ENCODE measurements at places on chromosomes 4 and X. TPM values are rescaled to one million over a fixed set of nuclear protein-coding genes. Genes with fewer than 3 reads are reported as not detected.
A peak's percentile ranks its signal among the peaks of the same experiment; 100 is the strongest.

DNA sequence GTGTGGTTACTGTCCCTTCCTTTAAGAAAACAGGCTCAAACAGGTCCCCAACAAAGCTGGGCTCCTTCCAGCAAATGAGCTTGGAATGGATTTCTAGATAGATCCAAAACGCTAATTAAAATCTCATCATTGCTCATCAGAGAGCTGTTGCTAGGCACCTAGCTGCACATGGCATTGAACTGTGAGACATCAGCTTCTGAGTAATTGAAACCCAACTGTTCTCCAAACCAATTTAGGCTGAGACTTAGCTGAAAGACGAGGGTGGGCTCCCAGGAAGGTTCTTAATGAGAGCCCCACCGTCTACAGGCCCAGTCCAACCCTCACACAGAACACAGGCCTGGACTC lies 59.1 kb downstream of the FAM184B start:
- no peak for DNase-seq

- DNase-seq, result no peak
Observed at GRCh38 chrX:91080822-91081221, 353.8 kb upstream of the PABPC5 start.

DNA sequence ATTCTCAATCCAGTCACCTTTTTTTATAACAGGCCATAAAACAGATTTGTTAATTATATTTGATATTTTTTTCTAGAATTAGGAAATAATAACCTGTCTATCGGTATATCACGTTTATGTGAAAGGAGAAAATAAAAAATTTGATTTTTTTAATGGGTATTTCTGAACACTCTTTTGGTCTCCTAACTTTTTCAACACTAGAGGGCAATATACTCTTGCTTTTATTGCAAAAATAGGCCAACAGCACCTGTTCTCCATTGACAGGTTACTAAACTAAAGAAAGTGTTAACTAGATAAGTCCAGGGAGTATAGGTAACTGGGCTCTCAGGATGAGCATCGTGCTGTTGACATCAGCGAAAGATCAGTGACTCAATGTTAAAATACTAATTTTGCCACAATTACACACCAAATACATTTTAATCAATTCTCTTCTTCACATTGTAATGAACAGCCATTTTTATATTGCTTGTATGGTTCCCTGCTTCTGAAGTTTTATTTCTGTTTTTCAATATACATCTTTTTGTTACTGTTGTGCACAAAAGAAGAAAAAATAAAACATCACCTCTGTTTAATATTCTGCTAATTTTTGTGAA lies 22.8 kb downstream of the NDST4 start:
- peak; percentile 57 for DNase-seq

DNA sequence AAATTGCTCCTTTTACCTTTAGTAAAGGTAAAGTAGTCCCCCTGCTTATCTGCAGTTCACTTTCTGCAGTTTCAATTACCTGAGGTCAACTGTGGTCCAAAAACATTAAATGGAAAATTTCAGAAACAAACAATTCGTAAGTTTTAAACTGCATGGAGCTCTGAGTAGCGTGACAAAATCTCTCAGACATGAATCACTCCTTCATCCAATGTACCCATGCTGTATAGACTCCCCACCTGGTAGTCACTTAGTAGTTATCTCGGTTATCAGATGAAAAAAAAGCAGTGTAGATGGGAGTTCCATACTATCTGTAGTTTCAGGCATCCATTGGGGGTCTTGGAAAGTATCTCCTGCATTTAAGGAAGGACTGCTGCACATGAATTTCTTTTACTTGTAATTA lies 7.7 kb downstream of the UNC5C start:
- no peak for DNase-seq

GRCh38 chr4:27702730-27703431 lies 842.2 kb downstream of the STIM2 start:
- DNase-seq, result peak; percentile 16

- no peak for DNase-seq
Observed at GRCh38 chr4:176438401-176438800, 118.6 kb downstream of the SPCS3 start.

- DNase-seq, result no peak
Observed at GRCh38 chrX:66408507-66408906, 230.4 kb downstream of the EDA2R start.

GRCh38 chr4:122703868-122704267 lies 28.6 kb upstream of the BBS12 start:
- no peak for DNase-seq

- DNase-seq, result no peak
Observed at GRCh38 chrX:41514179-41514578, 67.0 kb downstream of the NYX start.

GRCh38 chr4:5467111-5467510 lies 241.2 kb downstream of the EVC2 start:
- DNase-seq, result no peak

- DNase-seq, result no peak
Observed at GRCh38 chrX:154661899-154662298, 8.5 kb upstream of the CTAG2 start.

DNA sequence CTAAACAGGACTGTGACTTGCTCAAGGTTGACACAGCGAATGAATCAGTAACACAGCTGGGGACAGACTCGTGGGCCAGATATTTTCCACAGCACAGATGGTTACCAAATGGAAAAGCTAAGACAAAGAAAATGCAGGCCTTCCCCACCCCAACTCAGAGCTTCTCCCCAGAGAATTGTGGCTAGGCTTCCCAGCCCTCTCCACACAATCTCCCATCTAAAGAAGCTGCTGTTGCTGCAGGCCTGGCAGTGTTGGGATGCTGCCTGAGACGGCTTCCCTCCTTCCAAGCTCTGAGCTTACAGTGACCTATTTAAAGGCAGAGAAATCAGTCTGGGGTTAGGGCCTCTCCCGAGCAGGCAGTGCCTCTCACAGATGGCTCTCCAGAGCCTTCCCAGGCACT lies 46.5 kb upstream of the PGRMC1 start:
- DNase-seq, result peak; percentile 8

- no peak for DNase-seq
Observed at GRCh38 chr4:175988511-175988910, 77.1 kb upstream of the WDR17 start.

DNA sequence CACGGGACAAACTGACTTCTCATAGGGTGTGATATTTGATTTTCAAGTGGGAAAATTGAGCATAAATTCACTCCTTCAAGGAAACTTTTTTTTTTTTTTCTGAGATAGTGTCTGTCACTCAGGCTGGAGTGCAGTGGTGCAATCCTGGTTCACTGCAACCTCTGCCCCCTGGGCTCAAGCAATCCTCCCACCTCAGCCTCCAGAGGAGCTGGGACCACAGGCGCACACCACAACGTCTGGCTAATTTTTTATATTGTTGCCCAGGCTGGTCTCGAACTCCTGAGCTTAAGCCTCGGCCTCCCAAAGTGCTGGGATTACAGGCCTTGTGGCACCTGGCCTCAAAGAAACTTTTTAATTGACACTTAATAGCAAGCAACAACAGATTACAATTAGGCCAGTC lies 13.8 kb downstream of the CLDN34 start:
- no peak for DNase-seq

DNA sequence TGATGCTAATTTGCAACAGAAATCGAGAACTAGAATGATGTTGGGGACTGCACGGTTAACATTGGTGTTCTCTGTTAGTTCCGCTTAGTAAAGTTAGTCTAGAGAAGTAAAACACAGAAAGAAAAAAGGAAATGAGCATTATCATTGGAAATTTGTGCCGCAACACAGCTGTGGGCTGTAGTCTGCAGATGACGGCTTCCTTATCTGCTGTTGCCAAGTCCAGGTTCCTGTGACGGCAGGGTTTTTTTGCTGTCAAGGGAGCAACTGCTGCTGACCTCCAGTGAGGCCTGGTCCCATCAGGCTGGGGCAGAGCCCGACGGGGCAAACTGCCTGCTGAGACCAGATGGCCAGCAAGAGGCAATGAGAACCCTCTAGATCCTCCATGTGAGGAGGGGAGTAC lies 38.9 kb upstream of the PHEX start:
- no peak for DNase-seq

GRCh38 chr4:8228319-8229250 lies 29.5 kb downstream of the SH3TC1 start:
- peak; percentile 66 for DNase-seq

- no peak for DNase-seq
Observed at GRCh38 chrX:13360146-13360545, 40.3 kb upstream of the ATXN3L start.

GRCh38 chr4:30265716-30266115 lies 454.5 kb upstream of the PCDH7 start:
- no peak for DNase-seq

- no peak for DNase-seq
Observed at GRCh38 chr4:145230726-145231125, 50.3 kb upstream of the OTUD4 start.

GRCh38 chr4:103719830-103720207 lies at the start of gene TACR3:
TSS of gene TACR3 (minus strand) at chr4:103719985. CDS start at chr4:103719675, 310 bp downstream.
- peak; percentile 18 for DNase-seq

DNA sequence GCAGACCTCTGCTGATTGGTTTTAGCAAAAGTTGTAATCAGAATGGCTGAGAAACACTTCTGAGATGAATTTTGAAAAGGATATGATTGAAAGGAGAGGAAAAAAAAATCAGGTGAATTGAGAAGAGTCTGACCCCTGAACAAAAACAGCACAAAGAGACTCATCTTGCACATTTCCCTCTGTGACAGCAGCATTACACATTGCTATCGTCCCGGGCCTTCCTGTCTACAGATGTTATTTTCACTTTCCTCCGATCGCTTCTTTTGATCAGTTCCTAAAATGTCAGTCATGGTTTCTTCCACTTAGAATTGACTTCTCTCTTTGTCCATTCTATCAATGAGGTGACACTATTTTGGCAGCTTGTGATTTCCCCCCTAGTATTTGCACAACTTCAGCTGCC lies 262.6 kb downstream of the GPC3 start:
- DNase-seq, result no peak

- DNase-seq, result no peak
Observed at GRCh38 chr4:120873554-120873953, 49.0 kb downstream of the PRDM5 start.

GRCh38 chrX:39956803-39957394 lies 140.9 kb downstream of the BCOR start:
- no peak for DNase-seq

- DNase-seq, result no peak
Observed at GRCh38 chrX:39167791-39168190, 366.5 kb downstream of the MID1IP1 start.

DNA sequence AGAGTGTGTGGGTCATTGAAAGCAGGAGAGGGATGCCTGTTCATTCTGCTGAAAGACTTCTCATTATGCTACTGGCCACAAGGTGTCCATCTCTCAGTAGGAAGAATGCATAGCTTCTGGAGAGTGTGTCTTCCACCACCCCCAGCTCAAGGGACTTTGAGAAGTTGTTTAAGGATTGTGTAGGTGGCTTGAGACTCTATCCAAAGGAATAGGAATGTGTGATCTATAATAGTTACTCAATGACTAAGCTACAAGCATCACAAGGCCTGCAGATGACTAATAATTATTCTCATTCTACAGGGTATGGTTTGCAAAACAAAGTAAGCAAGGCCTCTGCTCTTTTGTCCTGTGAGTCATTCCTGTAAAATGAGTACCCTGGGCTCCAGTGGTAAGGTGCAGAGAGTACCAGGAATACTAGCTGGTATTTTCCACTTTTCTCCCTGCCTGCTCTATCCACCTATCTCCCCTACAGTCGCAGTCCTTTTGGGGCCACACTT lies 279.8 kb upstream of the BOD1L1 start:
- peak; percentile 71 for DNase-seq

DNA sequence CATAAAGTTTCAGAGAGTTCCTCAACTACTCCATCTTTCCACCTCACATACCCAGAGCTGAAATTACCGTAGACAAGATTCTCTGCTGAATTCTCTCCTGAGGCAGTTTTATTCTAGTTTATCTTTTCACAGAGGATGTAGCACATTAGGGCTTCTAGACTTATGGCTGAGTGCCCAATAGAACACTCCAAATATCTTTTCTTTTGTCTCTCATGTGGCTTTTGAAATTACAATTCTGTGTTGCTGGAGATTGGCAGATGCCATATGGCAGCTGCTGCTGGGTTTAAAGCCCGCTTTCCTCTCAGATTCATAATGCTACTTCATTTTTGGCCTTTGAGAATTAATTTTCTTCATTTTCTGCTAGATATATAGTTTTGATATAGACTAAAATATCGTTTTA lies 107.6 kb upstream of the BANK1 start:
- no peak for DNase-seq

- peak; percentile 50 for DNase-seq
Observed at GRCh38 chrX:37302569-37302968, 46.6 kb upstream of the PRRG1 start.

DNA sequence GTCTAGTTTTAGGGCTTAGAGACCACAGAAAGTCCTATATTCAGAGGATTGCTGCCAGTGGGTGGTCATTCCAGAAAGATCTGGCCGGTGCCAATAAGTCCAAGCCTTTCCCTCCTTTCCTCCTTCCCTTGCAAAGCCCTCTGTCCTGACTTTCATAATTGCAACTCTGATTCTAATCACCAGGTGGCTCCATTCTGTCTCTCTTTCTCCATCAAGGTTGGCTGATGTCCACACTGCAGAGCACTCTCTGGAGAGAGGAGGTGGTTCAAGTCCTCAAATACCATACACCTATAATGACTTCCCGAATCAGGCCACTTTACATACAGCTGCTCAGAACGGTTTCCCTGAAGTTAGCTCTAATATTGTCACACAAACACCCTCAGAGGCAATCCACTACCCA lies 22.4 kb upstream of the ARMCX4 start:
- no peak for DNase-seq

DNA sequence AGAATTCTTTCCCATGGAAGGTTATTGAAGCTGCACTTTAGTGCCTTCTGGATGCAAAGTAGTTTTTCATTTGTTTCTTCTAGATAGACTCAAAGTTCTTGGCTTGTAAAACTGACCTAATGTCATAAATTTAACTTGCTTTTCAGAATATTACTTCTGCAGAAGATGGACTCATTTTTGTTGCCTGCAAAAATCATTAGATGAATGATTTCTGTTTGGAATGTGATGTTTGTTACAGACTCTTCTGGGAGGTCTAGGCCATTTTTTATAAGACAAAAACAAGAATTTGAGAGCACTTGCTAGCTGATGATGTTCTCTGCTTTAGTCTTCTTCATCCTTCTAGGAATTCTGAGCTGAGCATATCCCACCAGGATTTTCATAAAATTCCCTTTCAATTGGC lies 308.6 kb upstream of the GIMD1 start:
- no peak for DNase-seq

DNA sequence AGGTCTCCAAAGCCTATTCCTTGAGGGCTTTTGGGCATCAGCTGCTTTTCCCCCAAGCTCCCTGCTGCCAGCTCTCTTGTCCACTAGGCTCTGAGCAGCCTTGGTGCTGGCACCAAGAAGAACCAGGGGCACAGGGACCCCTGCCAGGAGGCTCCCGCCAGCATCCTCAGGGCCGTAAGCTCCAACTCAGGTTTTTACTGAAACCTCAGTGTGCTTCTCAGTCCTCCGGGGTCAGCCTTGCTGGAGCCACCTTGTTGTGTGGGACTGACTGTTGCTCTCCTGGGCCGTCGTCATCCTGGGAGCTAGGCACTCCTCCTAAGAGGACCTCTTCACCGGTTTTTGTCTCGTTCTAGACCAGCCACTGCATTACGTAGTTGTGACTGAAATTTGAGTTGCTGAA lies 38.9 kb downstream of the NOP14 start:
- no peak for DNase-seq

GPR78 gene
- total RNA-seq, result 0.36 TPM

POLN gene
- 2.0 TPM for total RNA-seq

TRMT44 gene
- 20.1 TPM for total RNA-seq

FUNDC1 gene
- 29.0 TPM for total RNA-seq

RAB39B gene
- 1.00 TPM for total RNA-seq

AWAT2 gene
- not detected for total RNA-seq

RIBC1 gene
- total RNA-seq, result 0.24 TPM

ZNF630 gene
- 3.7 TPM for total RNA-seq

BBS12 gene
- total RNA-seq, result 4.7 TPM

ADH1A gene
- total RNA-seq, result 39.0 TPM

XAGE1A gene
- not detected for total RNA-seq

CCKAR gene
- 0.77 TPM for total RNA-seq

QRFPR gene
- total RNA-seq, result 0.68 TPM
